Dermis microvascular lymphatic vessel endothelial cell (primary cell): ENCODE measurements at places on chromosomes 2 and 18. TPM values are rescaled to one million over a fixed set of nuclear protein-coding genes. Genes with fewer than 3 reads are reported as not detected.

DHRS9 gene
- total RNA-seq: not detected in 2 replicates

SLC1A4 gene
- 16.3 and 16.6 TPM in 2 replicates for total RNA-seq

DPP10 gene
- total RNA-seq: not detected in 2 replicates

NEU2 gene
- total RNA-seq: not detected in 2 replicates

UCN gene
- 0.13 and 0.51 TPM in 2 replicates for total RNA-seq
